NCI-H510A (cell line): ENCODE measurements at places on chromosomes 7 and 10.

DNA sequence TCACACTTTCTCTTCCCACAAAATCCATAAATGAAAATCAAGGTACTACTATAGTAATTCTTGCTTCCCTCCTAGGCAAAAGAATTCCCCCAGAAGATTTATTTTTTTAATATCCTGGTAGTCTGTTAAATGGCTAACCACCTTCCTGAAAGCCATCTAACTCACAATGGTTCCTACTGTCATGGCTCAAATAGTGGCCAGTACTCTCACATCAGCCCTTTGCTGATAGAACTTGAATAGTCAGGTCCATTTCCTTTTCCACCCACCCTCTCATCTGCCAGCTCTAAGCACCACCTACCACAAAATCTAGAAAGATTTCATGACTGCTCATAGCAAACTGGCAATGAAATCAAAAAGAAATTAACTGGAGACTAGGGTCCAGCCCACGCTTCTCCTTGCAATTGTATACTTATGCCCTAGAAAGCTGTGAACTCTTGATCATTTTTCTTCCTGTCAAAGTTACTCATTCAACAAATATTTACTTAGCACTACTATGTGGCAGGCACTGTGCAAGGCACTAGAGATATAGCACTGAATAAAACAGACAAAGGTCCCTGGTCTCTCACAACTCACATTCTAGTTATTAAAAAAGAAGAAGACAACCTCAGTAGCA is 60.4 kb downstream of the ARMH3 start:
- DNase-seq: no peak

DNA sequence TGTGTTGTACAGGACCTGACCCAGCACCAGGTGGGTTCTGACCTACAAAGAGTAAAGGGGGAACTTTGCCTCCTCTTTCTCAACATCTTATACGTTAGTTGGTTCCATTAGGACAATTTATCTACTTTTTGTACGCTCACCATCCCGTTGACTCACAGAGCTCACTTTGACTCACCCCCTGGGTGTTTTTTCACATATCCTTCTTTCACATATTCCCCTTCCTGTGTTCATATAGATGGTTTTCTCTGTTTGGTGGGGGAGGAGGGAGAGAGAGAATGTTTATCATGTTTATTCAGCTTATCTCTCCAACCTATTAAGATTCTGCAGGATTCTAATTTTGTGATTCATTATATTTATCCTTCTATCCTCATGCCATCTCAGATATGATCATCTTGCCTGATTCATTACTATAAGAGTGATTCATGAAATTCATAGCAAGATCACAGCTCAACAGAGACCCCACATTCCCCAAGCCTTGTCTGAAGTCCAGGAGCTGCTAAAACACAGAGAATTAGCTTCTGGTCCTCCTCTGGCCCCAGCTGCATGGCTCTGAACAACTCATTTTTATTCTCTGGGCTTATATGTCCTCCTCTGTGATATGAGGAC is 37.2 kb downstream of the PRSS2 start:
- no peak for DNase-seq

GRCh38 chr7:114979388-114979787 is 57.5 kb downstream of the MDFIC start:
- no peak for DNase-seq

GRCh38 chr7:102450242-102450641 is 14.4 kb downstream of the ALKBH4 start:
- no peak for DNase-seq

- no peak for DNase-seq
Observed at GRCh38 chr10:43689618-43689954, 40.9 kb upstream of the ZNF32 start.

GRCh38 chr10:49119746-49120145 is 4.4 kb upstream of the VSTM4 start:
- no peak for DNase-seq

GRCh38 chr10:122957474-122957873 is 3.4 kb upstream of the C10orf88 start:
- no peak for DNase-seq

DNA sequence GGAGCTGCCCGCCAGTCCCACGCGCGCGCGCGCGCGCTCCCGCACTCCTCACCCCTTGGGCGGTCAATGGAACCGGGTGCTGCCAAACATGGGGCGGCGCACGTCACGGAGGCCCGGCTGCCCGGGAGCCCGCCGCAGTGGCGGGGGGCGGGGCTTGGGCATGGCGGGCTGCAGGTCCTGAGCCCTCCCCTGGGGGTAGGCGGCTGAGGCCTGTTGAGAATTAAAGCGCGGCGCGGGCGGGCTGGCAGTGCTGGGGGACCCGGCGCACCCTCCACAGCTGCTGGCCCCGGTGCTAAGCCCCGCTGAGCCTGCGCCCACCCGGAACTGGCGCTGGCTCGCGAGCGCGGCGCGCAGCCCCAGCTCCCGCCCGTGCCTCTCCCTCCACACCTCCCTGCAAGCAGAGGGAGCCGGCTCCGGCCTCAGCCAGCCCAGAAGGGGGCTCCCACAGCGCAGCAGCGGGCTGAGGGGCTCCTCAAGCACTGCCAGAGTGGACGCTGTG is 634.2 kb downstream of the ANKRD7 start:
- DNase-seq: no peak

DNA sequence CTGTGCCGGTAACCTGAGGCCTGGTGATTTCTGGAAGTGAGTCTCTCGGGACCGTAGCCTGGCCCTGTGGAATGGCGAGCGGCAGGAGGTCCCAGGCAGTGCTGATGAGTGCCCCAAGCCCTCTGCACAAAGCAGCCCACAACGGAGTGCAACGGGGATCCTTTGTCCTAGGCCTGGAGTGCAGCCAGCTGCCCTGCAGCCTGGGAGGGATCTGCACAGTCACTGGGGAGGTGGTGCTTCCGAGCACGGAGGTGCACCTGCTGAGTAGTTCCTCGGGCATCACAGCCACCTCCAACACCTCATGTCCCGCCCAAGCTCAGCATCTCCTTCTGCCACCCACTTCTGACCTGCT is 162.8 kb upstream of the ZMIZ1 start:
- DNase-seq: peak; percentile 70

DNA sequence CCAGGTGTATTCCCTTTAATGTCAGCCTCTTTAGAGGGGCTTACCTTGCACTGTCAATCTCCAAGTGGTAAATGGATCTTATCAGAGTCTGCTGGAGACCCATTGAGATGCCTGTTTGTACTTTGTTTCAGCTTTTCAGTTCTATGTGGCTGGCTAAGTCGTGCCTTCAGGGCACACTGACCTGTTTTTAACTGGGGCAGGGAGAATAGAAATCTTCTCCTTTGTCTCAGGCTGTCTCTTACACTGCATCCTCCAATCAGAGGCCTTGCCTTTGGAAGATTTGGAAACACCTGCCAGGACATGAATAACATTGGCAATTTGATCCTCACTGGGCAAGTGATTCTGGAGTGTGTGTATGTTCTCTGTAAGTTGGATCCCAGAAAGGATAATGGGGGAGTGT is 65.0 kb downstream of the POU6F2 start:
- DNase-seq: no peak

- no peak for DNase-seq
Observed at GRCh38 chr7:2732959-2733584, 45.1 kb downstream of the AMZ1 start.

DNA sequence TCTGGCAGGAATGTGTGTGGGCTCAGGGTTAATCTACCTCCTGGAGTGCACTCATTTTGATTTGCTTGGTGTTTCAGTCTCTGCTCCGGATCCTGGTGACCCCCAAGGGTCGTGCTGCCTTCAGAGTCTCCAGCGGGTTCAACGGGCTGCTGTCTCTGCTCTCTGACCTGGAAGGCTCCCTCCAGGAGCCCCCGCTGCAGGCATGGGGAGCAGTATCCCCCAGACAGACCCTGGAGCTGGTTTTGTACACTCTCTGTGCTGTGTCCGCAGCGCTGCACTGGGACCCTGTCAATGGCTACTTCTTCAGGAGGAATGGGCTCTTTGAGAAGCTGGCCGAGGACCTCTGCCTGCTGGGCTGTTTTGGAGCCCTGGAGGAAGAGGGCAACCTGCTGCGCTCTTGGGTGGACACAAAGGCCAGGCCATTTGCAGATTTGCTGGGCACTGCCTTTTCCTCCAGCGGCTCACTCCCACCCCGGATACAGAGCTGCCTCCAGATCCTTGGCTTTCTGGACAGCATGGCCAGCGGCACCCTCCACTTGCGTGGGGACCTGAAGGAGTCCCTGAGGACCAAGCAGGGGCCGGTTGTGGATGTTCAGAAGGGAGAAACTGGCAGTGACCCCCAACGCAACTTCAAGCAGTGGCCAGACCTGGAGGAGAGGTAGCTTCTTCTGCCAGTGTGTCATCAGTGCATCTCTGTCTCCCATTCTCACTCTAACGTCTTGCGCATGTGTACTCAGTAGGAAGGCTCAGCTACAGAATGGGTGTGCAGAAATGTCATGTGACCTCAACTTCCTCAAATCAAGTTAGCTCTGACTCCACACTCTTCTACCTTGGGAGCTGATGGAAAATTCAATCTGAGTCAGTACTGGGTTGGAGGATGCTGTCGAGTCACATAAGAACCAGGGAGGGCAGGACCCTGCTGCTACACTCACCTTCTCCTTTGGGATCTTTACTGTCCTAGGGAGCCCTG is 58.5 kb downstream of the WDFY4 start:
- no peak for DNase-seq

GRCh38 chr10:122348935-122349361 is 25.6 kb upstream of the PLEKHA1 start:
- peak; percentile 17 for DNase-seq

DNA sequence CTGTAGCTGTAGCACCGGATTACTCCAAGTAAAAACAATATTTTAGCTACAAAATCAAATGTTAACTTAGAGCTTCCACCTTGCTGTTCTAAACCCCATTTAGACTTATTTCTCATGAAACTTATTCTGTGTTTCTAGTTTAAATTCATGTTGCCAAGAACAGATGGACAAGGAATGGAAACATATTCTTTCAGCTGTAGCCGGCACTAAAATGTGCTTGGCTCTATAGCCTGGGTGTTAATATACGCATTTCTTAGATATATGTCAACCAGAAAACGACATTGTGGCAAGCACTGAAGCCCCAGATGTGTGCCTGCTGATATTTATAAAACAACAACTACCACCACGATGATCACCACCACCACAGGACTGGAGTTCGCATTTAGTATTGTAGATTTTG is 190.3 kb upstream of the ETV1 start:
- no peak for DNase-seq

DNA sequence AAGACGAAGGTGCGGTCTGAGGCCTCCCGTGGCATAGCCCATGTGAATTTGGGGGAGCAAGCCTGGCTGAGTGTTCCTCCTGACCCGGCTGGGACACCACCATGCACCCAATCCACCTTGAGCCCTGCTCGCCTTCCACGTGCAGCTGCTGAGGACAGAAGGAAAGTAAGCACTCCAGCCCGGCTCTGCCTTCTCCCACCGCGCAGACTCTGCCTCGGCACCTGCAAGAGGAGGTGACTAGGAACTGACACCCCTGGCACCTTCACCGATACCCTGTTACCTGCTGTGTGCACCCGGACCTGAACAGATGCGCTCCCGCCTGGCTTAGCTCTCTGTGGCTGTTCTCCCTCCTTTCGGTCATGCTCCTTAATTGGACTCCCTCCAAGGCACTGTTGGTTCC is 57.0 kb upstream of the OPN4 start:
- DNase-seq: no peak

DNA sequence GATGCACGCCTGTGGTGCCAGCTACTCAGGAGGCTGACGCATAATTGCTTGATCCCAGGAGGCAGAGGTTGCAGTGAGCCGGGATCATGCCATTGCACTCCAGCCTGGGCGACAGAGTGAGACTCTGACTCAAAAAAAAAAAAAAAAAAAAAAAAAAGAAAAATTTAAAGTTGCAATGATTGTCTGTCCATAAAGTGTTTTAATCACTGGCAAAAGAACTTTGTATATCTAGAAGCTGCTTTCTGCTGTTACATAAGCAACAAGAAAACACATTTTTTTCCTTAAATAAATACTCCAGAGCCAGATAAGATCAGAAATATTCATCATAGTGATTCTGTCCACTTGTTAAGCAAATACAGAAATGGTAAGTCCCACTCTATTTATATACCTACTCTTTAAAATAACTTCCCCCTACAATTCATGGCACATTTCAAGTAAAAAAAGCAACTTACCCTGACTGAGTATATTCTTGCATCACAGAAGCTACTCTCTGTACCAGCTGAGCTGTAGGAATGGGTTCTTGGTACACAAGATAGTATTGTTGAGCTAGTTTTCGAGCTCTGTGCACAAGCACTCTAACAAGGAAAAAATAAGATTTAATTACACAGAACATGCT is 7.6 kb downstream of the PSMA2 start:
- no peak for DNase-seq

GRCh38 chr10:102653060-102653459 is 8.8 kb downstream of the TRIM8 start:
- DNase-seq: no peak

GRCh38 chr7:50307368-50308032 is 3.0 kb downstream of the IKZF1 start:
- DNase-seq: no peak

DNA sequence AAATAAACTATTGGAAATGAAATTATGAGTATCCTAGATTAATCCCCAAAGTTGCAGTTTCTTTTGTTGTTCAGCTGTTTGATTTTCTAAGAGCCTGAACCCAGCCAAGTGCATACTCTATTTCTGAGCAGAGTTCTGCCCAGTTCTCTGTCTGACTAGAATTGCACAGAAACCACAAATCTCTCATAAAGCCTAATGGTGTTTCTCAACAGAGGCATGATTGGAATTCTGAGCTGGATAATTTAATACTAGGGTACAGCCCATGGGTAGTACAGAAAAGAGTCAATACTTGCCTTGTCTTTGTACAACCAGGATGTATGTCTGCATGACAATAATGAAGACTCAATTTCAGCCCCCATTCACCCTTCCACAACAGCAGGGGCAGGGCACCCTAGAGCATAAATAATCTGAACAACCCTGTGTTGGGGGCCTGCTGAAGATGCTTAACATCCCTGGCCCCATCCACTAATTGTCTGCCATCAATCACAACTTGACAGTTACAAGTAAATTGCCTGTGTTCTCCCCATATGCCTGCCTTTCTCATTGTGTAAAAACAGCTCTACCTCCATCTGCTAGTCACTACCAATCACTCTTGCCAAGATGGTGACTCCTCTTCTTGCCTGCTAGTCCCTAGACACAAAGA is 114.4 kb downstream of the NPSR1 start:
- no peak for DNase-seq

GRCh38 chr10:127149501-127150081 is 46.8 kb downstream of the INSYN2A start:
- DNase-seq: no peak

GRCh38 chr10:53702489-53702888 is 929.9 kb upstream of the MBL2 start:
- peak; percentile 17 for DNase-seq

DNA sequence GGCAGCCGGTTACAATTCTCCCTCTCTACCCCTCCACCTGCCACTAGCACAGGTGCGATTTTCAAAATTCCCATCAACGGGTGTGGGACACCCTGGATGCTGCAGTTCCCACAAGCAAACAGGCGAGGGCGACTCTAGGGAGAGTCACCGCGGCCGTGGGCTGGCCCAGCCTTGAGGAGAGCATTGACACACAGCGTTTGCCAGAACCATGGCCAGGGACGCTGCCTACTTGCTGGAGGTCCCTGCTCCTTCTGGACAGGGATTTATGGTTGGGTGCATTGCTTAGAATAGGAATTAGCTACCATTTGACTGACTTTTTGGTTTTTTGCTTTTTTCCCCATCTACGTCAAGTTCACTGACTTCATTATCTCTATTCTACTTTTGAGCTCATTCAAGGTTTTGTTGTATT is 19.0 kb upstream of the CLDN4 start:
- DNase-seq: peak; percentile 43
